ENCODE measurements at places on chromosomes 2 and 18. TPM values are rescaled to one million over a fixed set of nuclear protein-coding genes. Genes with fewer than 3 reads are reported as not detected.

Gene PRKAG3
- total RNA-seq: not detected

Gene FBLN7
- 3.9 TPM for total RNA-seq

DNA sequence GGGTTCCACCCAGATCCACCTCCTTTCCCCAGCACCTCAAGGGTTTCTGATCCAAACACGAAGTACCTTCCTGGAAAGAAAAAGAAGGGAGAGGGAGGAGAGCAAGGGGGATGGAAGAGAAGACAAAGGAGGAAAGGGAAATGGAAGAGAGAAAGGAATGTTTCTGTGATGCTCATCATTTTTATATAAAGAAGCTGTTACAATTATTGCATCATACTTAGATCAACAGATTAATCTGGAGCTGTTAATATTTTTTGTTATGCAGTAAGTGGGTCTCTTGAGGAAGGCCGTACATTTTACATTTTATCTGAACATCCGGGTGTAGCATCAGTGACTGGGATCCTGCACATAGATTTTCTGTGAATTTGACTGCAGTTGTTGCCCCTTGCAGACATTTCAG is 60.6 kb upstream of the NEDD4L start:
- H3K27me3 ChIP-seq: no peaks in the 10 kb centered on the region
- no peak for DNase-seq
- no peak overlapping the region for H3K4me3 ChIP-seq
- H3K36me3 ChIP-seq: no peaks in the 10 kb centered on the region
- H3K27ac ChIP-seq: no peak overlapping the region

DNA sequence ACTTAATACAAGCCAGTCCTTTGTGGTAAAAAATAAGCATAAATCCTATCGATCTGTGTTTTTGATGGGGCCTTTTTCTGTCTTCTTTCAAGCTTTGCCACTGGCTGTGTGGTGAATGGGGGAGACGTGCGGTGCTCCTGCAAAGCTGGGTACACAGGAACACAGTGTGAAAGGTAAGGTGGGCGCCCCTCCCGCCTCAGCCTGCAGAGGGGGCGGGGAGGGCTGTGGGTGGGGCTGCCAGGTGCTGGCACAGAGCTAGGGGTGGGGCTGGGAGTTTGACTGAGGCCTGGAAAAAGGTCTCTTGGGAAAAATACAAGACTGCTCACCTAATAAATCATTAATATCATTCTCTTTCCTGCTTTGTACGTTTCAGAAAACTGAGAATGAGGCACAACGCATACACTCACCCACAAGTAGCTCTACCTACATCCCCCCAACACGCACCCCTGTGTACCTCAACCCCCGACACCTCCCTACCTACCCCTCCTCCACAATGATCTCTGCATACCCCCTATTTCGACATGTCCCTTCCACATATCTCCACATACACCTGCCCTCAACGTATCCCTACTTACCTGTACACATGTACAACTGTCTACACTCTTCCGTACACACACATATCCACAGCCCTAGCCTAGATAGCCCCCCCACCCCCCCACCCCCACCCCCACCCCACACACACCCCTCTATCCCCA is 129.7 kb upstream of the TTC39C start:
- H3K27ac ChIP-seq: peak overlapping the region; percentile 67
- DNase-seq: peak; percentile 77
- no peaks in the 10 kb centered on the region for H3K27me3 ChIP-seq
- no peaks in the 10 kb centered on the region for H3K36me3 ChIP-seq

Gene CYP27A1
- total RNA-seq: 9.3 TPM

Gene CAVIN2
- 15.8 TPM for total RNA-seq

Gene SLC8A1
- 0.66 TPM for total RNA-seq

GRCh38 chr18:66582211-66582610 is 21.7 kb downstream of the CDH19 start:
- no peaks in the 10 kb centered on the region for H3K4me1 ChIP-seq
- no peaks in the 10 kb centered on the region for H3K27me3 ChIP-seq
- H3K36me3 ChIP-seq: no peaks in the 10 kb centered on the region
- DNase-seq: no peak
- H3K4me3 ChIP-seq: no peak overlapping the region
- H3K27ac ChIP-seq: no peak overlapping the region

GRCh38 chr2:39069890-39070465 is 50.9 kb downstream of the SOS1 start:
- H3K27me3 ChIP-seq: no peaks in the 10 kb centered on the region
- no peak overlapping the region for H3K4me3 ChIP-seq
- H3K27ac ChIP-seq: no peak overlapping the region

- H3K4me1 ChIP-seq: no peaks in the 10 kb centered on the region
- H3K4me3 ChIP-seq: no peak overlapping the region
- H3K27me3 ChIP-seq: no peaks in the 10 kb centered on the region
- H3K27ac ChIP-seq: no peak overlapping the region
- H3K36me3 ChIP-seq: no peaks in the 10 kb centered on the region
- no peak for DNase-seq
These were observed 44.1 kb downstream of the ACAA2 start for GRCh38 chr18:49769047-49769728.

Gene ITPRIPL1
- total RNA-seq: 1.8 TPM

Gene CDH2
- 0.33 TPM for total RNA-seq

- H3K27me3 ChIP-seq: no peaks in the 10 kb centered on the region
- H3K36me3 ChIP-seq: no peaks in the 10 kb centered on the region
- no peak overlapping the region for H3K27ac ChIP-seq
- peak; percentile 78 for DNase-seq
- no peaks in the 10 kb centered on the region for H3K4me1 ChIP-seq
- H3K4me3 ChIP-seq: no peak overlapping the region
These were observed 67.7 kb downstream of the SEPTIN10 start for GRCh38 chr2:109545828-109546713.

Gene SEMA4C
- total RNA-seq: 13.7 TPM

DNA sequence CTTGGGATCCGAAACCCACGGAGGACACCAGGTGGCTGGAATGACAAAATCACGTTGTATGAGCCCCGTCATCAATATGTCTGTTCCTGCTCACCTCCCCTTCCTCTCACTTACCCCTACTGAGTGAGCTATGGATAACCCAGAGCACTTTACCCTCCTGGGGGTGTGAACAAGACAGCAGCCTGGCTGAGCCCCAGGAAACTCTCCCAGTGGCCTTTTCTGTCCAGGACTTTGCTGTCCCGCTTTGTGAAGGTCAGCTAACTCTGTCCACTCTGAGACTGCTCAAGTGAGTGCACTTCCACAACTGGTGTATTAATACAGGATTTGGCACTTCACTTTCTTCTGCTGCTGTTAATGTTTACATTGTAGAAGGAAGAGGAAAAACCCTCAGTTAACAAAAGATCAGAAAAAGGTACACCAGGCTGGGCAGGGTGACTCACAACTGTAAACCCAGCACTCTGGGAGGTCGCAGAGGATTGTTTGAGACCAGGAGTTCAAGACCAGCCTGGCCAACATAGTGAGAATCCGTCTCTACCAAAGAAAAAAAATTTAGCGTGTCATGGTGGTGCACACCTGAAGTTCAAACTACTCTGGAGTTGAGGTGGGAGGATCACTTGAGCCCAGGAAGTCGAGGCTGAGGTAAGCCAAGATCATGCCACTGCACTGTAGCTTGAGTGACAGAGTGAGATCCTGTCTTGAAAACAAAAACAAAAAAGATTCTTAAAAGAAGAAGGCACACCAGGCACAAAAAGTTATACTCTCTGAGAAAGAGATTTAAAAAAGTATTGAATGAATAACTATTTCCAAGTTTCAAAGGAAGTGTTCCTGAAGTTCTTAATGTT is 90.3 kb downstream of the CLHC1 start:
- H3K27me3 ChIP-seq: no peaks in the 10 kb centered on the region
- no peak for DNase-seq
- no peak overlapping the region for H3K4me3 ChIP-seq
- H3K4me1 ChIP-seq: peaks cover 15% of the 10 kb centered on the region
- H3K36me3 ChIP-seq: no peaks in the 10 kb centered on the region

DNA sequence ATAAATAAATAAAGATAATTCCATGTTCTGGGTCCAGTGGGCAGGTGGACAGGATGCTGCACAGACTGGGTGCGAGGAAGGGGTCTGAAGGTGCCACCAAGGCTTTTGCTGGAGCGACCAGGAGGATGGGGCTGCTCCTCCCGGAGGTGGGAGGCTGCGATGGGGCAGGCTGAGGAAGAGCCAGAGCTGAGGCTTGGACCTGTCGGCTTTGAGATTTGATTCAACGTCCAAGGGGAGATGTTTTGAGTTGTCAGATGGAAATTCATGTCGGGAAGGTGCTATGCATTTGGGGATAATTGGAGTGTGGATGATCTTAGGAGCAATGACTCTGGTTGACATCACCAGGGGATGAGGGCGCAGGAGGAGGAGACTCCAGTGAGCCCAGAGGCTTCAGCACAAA is 11.7 kb downstream of the ALLC start:
- no peaks in the 10 kb centered on the region for H3K4me1 ChIP-seq
- H3K4me3 ChIP-seq: no peak overlapping the region
- DNase-seq: no peak
- no peak overlapping the region for H3K27ac ChIP-seq
- no peaks in the 10 kb centered on the region for H3K36me3 ChIP-seq

- no peak overlapping the region for H3K4me3 ChIP-seq
- H3K36me3 ChIP-seq: no peaks in the 10 kb centered on the region
- no peak overlapping the region for H3K27ac ChIP-seq
- peak; percentile 18 for DNase-seq
- peaks cover 18% of the 10 kb centered on the region for H3K4me1 ChIP-seq
- no peaks in the 10 kb centered on the region for H3K27me3 ChIP-seq
These were observed 103.5 kb downstream of the DNER start for GRCh38 chr2:229610872-229611271.

GRCh38 chr2:163733301-163733938 is 2.4 kb downstream of the FIGN start:
- peak; percentile 15 for DNase-seq
- no peaks in the 10 kb centered on the region for H3K36me3 ChIP-seq
- no peak overlapping the region for H3K4me3 ChIP-seq
- peak overlapping the region; percentile 62 for H3K27ac ChIP-seq

- H3K4me3 ChIP-seq: no peak overlapping the region
- H3K27me3 ChIP-seq: peaks cover 3% of the 10 kb centered on the region
- no peak overlapping the region for H3K27ac ChIP-seq
- H3K4me1 ChIP-seq: no peaks in the 10 kb centered on the region
- DNase-seq: no peak
These were observed 80.2 kb downstream of the CMPK2 start for GRCh38 chr2:6785493-6785892.

Gene GPR39
- 7.3 TPM for total RNA-seq

DNA sequence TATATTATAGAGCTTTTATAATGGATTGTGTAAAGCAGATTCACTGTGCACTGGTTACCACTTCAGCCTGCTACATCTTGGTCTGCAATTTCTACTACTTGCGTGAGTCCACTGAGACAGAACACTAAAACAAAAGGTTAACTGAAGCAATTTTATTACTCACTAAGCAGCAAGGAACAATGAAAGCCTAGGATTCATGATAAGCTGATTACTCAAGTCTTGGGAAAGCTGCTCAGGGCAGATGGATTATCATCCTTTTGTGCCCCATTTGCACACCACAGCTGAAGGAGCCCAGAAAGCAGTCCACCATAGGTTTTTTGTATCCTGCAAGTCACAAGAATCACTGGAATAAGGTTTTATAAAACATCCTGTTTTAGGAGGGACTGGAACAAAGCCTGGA is 1215.2 kb upstream of the TMEFF2 start:
- no peak overlapping the region for H3K4me3 ChIP-seq
- no peak for DNase-seq
- H3K36me3 ChIP-seq: no peaks in the 10 kb centered on the region

- H3K27ac ChIP-seq: no peak overlapping the region
- no peaks in the 10 kb centered on the region for H3K36me3 ChIP-seq
- H3K27me3 ChIP-seq: no peaks in the 10 kb centered on the region
- DNase-seq: peak; percentile 13
- H3K4me1 ChIP-seq: no peaks in the 10 kb centered on the region
These were observed 15.1 kb upstream of the NMUR1 start for GRCh38 chr2:231545105-231545902.

GRCh38 chr2:18749912-18750526 is 160.7 kb upstream of the NT5C1B start:
- H3K4me3 ChIP-seq: no peak overlapping the region
- H3K27me3 ChIP-seq: no peaks in the 10 kb centered on the region
- DNase-seq: peak; percentile 63
- H3K4me1 ChIP-seq: no peaks in the 10 kb centered on the region
- H3K27ac ChIP-seq: no peak overlapping the region

DNA sequence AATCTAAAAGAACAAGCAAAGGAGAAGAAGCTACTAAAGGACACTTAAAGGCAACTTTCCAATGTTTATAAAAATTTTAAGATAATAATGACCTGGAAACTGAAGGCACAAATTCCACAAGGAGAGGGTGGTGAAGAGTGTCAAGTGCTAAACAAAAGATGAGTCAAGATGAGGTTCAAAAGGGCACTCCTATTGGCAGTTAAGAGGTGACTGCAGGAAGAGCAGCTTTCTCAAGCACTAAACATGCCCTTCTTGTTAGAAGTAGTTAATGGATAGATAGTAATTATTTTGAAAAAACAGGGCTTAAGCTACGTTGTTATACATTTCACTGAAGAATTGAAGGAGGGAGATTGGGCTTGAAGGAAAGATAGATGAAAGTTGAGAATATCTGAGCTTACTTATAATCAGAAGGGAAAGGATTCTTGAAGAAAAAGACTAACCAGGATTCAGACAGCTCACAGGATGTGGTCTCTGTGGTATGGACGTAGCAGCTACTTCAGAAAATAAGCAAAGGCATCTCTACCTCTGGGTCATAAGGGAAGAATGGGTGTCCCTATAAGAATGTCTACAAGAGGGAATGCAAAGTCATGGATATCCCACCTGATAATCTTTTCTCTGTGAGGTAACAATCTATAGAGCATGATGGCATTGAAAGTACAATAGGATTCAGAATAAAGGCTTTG is 454.7 kb upstream of the SLC39A10 start:
- no peaks in the 10 kb centered on the region for H3K27me3 ChIP-seq
- DNase-seq: no peak
- H3K27ac ChIP-seq: no peak overlapping the region
- no peak overlapping the region for H3K4me3 ChIP-seq

GRCh38 chr2:164975891-164976290 is 20.6 kb upstream of the SLC38A11 start:
- H3K4me1 ChIP-seq: no peaks in the 10 kb centered on the region
- no peaks in the 10 kb centered on the region for H3K36me3 ChIP-seq

Gene NYAP2
- not detected for total RNA-seq

DNA sequence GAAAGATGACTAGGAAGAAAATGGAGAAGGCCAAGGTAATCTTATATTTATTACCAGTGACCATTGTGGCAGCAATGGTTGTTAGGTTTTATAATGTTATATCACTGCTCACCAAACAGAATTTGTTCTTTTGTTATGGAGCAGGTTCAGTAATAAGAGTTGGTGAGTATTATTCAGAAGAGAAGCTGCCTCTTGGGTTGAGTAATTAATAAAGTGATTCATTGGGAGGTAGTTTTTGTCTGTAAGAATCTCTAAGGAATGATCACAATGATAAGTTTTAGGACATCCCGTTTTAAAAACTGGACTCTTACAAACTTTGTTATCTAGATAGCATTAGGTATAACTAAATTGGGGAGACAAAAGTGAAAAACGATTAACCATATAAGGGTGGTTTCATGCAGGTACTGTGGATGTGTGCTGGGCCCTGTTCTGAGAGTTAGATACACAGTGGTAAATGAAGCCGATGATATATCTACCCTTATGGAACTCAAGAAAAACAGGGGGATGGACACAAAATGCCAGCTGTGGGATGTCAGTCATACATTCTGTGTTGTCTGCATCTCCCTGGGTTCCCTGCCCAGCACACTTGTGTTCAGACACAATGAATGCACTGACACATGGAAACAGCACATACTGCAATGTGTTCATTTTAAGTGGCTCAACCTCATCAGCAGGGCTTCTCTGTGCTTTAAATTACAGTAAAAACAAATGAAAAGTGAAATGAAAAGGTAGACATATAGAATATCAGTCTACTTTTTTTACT is 7.5 kb downstream of the MAP4K4 start:
- peaks cover 48% of the 10 kb centered on the region for H3K4me1 ChIP-seq
- no peak overlapping the region for H3K4me3 ChIP-seq
- H3K36me3 ChIP-seq: no peaks in the 10 kb centered on the region
- no peak for DNase-seq

All from body of pancreas (tissue), 4 donors.